ENCODE measurements at places on chromosomes 12 and 14.

DNA sequence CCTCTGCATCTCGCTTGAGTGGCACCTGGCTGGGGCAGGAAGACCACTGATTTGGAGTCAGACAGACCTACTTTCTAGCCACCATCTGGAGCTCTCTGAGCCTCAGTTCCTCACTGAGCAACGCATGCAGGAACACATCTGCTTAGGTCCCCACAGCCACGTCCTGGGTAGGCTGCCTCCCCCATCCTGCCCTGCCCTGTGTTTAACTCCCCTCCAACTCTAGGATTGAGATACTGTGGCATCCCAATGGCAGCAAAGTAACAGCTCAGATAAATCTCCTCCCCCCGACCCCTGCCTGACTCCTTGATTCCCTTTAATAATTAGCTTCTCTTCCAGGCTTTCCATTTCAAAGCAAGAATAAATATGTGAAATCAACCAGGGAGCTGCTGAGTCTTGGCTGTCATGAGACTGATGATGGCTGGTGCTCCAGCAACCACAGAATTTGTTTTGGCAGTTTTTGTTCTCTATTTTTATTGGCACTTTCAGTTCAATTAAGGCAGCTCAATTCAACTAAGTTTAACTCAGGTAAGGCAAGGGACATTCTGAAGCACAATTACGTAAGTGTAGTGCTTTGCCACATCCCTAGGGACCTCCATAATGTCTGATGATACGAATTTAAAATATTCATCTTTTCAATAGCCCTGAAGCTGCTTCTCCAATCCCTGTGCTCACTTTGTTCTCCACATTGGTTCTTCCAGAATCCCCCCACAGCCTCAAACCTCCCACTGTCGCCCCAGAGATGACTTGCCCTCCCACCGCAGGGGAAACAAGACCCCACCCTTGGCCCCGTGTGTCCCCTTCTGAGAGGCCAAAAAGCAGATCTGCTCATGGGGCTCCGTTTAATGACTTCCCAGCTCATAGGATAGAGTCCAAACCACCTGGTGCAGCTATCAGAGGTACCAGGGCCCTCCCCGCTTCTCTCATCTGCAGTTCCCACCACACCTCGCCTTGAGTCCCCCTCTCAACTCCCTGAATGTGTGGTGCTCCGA is 58.2 kb downstream of the ESR2 start:
- no peak for DNase-seq

DNA sequence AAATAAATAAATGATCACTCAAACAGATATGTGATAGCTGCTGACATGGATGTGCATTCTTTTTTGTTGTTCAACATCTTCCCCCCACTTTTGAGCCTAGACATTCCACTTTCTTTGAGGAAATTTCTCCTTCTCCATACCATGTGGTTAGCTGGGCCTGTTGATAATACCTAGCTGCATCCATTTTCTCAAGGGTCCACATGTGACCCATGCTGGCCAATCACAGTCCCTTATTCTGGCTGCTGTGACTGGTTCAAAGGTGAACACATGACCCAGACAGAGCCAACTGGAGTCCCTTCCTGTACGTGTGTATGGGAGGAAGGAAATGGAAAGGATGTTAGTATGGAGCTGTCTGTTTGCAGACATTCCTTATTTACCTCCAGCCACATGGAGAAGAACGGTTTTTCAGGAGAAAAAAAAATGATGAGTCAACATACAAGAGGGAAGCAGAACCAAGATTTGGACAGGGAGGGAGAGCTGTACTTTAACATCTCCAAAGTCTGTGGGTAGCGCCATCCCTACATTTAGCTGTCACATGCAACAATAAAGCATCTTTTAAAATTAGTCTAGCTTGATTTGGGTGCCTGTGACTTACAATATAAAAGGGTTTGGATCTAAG is 391.7 kb upstream of the TBX3 start:
- DNase-seq = no peak

DNA sequence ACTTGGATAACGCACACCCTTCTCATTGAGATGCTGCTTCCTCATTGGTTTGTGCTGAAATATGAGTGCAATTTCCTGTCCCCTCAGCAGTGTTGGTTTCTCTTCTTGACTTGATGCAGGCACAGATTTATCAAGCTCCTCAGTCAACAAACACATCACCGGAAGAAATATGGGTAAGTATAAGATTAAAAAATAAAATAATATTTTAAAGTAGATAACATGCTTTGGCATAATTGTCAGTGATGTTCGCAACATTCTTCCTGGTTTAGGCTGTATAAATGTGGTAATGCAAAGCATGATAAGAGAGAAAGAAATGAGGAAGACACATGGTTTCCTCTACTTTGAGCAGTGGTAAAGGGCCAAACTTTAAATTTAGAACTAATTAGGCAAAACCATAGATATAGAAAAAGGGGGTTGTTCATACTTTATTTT is at the start of gene GPR65:
TSS of gene GPR65 (plus strand) at position 86 of the 432 bp plus-strand sequence. CDS start 5,713 bp downstream, outside the sequence.
- no peak for DNase-seq

GRCh38 chr14:104698688-104699425 is 9.4 kb downstream of the INF2 start:
- no peak for DNase-seq

DNA sequence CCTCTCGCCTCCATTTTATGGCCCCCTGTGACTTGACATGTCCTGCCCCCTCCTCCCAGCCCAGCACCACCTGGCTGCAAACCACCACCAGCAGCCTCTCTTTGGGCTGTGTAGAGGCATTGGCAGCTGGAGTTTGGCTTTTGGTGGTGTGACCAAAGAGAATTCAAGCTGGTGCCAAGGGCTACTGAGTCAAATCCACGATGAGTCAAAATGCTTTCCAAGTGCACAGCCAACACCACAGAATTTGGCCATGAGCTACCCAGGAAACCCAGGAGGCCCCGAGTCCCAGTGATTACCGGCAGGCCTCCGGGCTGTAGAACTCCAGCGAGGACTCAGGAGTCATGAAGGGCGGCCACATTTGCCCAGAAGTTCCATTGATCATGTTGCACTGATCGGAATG is 53.8 kb downstream of the SCARB1 start:
- DNase-seq = no peak

GRCh38 chr14:66228267-66228970 is 257.8 kb upstream of the CCDC196 start:
- peak; percentile 13 for DNase-seq

GRCh38 chr12:120800665-120801064 is 75.0 kb downstream of the ACADS start:
- DNase-seq = no peak

GRCh38 chr12:132239796-132240668 is 89.4 kb downstream of the GALNT9 start:
- DNase-seq = no peak

- peak; percentile 72 for DNase-seq
These were observed 36.3 kb upstream of the NPFF start for GRCh38 chr12:53543539-53543938.

DNA sequence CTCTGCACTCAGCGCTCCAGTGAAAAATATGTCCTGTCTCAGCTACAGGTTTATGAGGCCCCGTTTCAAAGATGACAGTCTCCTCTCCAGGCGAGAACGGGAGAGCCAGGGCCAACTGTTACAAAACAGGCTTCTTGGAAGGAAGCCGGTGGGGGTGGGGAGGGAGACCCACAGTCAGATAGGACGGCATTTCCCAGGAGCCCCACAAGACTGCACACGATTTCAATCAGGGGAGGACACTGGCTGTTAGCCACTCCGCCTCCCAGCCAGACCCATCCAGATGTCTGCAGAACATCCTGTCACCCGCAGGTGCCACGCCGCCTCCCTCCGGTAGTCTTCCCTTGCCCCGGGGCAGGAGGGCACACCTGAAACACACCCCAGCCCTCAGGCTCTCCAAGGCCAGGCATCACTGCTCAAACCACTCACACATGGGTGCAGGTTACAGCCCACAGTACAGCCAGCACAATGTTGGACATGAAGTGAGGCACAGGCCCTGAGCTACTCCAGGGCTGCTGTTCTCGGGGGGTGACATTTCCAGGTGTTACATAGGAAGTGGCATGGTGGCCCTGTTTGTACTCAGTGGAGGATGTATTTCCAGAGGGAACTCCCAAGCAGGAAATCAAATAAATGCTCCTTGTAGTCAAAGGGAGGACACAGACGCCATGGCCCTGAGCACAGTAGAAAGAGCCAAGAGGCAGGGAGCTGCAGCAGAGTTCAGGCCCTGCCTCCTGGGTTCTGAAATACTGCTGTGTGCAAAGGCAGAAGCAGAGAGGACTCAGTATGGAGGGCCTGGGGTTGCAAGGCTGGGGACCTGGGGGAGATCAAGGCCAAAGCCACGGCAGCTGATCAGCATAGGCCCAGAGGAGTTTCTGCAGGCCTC is 138.1 kb downstream of the BCL11B start:
- no peak for DNase-seq

DNA sequence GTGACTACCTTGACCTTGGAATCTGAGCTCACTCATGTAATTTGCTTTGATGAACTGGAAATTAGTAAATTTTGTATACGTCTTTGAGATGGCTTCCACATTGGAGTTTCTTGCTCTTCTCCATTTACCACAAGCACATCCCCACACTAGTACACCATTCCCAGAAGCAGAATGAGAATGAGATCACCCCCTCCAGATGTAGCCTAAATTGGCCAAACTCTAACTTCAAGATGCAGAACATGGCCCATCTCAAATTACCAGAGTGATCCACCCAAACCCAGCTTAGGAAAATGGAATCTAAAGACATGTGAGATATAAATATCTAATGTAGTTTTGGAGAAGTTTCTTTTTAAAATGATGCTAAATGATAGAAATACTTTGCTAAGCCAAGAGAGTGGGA is 9.5 kb upstream of the TAS2R20 start:
- no peak for DNase-seq

DNA sequence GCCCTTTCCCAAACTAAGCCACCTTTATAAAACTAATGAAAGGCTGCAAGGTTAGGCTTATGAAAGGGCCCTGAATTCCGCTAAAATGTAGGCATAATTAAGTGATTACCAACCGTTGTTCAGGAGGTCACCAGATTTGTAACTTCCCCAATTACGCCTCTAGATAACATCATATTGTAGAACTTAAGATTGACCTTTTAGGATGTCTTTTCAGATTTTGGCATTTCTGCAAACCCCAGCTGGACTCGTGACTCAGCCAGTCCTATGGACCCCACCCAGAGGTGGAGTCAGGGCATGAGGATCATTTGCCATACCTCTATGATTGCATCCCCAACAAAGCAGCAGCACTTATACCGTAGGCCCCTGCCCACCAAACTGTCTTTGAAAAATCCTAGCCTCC is 3.7 kb upstream of the LPCAT3 start:
- DNase-seq = no peak

- DNase-seq = no peak
These were observed at the start of gene ARHGDIB for GRCh38 chr12:14961466-14962152. Gene ARHGDIB, minus strand, starts transcription at chr12:14961601. Its CDS starts 10,889 bp downstream, at chr12:14950712.

- DNase-seq = no peak
These were observed 7.5 kb upstream of the PAX9 start for GRCh38 chr14:36653962-36654793.

DNA sequence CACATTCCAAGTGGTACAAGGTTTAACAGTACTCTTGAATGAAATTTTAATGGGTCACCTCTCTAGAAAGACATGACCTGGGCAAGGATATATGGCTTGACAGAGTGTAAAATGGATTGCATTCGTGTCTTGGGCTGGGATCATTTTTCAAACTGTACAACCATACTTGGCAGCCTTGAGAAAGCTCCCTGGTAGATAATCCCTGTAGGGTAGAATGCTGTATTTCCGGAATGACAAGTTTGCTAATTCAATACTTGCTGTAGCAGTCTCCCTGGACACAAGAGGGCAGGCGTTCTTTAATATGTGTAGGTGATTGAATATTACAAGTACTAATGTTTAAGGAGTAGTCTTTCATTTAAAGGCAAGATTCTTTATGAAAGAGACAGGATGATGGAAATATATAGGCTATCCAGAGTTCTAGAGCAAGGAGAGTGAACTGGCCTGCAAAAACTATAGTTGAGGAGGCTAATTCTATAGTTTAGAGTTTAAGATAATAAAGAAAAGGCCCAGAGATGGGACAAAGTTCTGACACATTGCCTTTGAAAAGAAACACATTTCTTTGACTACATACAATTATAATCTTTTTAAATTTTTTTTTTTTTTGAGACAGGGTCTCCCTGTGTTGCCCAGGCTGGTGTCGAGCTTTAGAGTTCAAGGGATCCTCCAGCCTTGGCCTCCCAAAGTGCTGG is 53.4 kb downstream of the PLBD1 start:
- DNase-seq = no peak

DNA sequence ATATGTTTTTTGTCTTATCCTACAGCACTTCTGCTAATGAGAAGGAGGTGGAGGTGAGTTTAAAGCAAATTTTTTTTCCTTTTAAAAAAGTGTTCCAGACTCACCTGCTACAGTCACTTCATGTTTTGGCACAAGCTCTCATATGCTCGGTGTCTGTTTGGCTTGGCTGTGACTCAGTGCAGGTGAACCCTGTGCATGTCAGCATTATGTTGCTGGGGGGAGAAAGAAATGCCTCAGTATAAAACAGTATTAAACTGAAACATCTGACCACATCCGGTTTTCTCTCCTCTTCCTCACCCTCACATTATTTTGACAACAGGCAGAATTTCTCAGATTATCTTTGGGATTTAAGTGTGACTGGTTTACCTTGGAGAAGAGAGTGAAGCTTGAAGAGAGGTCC is 105.2 kb downstream of the DNAI7 start:
- DNase-seq = no peak

GRCh38 chr12:66539431-66539830 is 139.4 kb downstream of the GRIP1 start:
- no peak for DNase-seq

GRCh38 chr12:108401964-108402363 is 62.9 kb upstream of the CMKLR1 start:
- DNase-seq = no peak

GRCh38 chr12:46970636-46971035 is 108.8 kb upstream of the PCED1B start:
- DNase-seq = no peak

GRCh38 chr14:70987041-70987440 is 79.8 kb downstream of the PCNX1 start:
- DNase-seq = no peak

- peak; percentile 5 for DNase-seq
These were observed 96.2 kb downstream of the CIT start for GRCh38 chr12:119780786-119781434.

DNA sequence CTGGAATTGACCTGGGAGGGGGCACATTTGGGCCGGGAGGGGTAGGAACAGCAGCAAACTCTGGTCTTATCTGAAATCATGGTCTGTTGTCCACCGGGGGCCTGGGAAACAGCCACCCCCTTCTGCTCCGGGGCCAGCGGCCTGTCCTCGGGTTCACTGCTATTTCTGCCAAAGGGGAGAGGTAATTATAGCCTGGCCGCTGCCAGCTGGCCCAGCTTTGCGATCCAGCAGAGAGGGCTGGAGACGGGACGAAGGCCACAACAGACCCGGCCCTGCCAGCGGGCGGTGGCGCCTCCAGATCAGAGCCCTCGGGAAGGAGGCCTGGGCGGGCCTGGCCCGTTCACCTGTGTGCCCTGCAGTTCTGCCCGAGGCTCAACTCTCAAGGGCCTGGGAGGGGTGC is at the start of gene C14orf180:
TSS of gene C14orf180 (plus strand) at position 258 of the 400 bp plus-strand sequence. CDS start 6,667 bp downstream, outside the sequence.
- no peak for DNase-seq

GRCh38 chr14:44162197-44162596 is 344.9 kb downstream of the FSCB start:
- no peak for DNase-seq

GRCh38 chr14:65877166-65877565 is 464.6 kb downstream of the FUT8 start:
- DNase-seq = no peak

GRCh38 chr12:64273527-64274403 is 51.7 kb upstream of the KICS2 start:
- no peak for DNase-seq
